GM12878 (cell line): ENCODE measurements at places on chromosomes 13 and 19. TPM values are rescaled to one million over a fixed set of nuclear protein-coding genes. Genes with fewer than 3 reads are reported as not detected.

- no peak for DNase-seq
Measured at GRCh38 chr13:73571376-73571775, 512.6 kb downstream of the KLF5 start.

The PLPPR3 gene
- total RNA-seq: not detected in 2 replicates

The LINGO3 gene
- 0.27 and 0.33 TPM in 2 replicates for total RNA-seq

The C3 gene
- total RNA-seq: 5.9 and 6.7 TPM in 2 replicates

The METTL21C gene
- not detected in 2 replicates for total RNA-seq

DNA sequence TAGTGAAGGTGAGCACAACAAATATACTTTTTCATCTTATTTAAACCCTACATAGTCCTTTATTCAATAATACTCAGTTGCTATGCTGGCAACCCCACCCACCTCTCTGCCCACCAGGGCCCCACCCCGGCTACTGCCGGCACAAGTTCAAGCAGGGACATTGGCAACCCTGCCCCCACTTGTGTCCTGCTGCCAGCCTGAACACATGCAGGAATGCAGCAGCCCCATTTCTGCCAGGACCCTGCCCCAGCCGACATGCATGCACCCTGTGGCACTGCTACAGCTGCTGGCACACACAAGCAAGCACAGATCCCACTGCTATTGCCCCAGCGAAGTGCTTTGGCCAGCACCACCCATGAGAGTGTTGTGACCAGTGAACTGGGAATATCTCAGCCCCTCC lies 289.8 kb downstream of the COG6 start:
- DNase-seq: no peak

The TSSK6 gene
- total RNA-seq: 2.3 and 2.9 TPM in 2 replicates

DNA sequence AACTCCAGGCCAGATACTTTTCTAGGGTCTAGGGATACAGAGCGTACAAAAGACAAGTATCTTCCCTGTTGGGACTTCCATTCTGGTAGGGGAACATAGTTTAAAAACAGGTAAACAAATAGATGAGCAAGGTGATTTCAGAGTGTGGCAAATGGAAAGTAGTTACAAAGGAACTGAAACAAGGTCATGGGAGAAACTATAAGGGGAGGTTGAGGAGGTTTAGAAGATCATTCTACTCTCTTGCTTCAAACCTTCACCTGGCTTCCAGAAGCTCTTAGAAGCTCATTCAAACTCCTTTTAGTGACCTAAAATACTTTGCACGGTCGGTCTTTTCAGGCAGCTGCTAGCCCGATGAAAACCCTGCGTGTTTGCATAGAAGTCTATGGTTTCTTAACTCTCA lies 9.1 kb downstream of the FFAR2 start:
- DNase-seq: peak; percentile 68

DNA sequence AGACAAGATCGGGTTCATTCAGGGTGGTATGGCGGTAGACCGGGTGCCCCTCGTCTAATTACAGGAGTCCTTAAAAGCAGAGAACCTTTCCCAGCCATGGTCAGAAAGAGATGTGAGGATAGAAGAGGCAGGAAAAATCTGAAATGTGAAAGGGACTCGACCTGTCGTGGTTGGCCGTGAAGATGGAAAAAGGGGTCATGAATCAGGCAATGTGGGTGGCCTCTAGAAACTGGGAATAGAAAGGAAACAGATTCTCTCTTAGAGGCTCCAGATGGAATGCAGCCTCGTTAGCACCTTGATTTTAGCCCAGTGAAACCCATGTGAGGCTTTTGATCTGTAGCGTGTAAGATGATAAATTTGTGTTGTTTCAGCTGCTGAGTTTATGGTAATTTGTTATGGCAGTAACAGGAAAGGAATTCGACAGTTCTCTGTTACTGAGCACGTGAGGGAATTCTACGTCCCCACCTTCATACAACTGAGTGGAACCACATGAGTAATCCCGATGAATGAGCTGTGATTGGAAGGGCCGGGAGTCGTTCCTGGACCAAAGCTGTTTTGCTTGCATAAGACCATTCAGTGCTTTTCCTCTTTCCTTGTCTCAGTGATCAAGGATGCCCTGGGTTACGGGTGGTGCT lies 11.0 kb upstream of the CA11 start:
- DNase-seq: no peak

DNA sequence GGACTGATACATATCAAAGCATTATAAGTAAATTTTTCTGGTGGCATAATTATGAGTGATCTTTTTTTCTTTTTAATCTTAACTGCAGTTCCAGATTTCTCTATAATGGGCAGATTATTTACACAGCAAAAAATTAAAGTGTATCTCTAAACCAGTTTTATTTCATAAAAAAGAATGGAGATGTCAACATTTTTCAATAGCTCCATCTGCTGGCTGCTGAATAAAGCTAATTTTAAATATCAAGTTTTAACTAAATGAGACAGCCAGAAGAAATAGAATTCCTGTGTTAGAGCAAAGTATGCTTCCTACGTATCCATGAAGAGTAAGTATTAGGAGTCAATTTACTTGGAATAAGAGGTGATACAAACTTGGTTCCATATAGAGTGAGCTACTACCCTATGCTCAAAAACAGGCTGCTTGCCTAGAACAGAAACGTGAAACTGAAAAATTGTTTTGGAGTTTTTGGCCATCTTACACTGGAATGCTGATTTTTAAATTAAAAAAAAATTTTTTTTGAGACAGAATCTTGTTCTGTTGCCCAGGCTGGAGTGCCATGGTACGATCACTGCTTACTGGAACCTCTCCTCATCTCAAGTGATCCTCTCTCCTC lies 5.0 kb upstream of the PDS5B start:
- DNase-seq: no peak

GRCh38 chr19:51687791-51688670 lies 5.1 kb upstream of the SPACA6 start:
- no peak for DNase-seq

DNA sequence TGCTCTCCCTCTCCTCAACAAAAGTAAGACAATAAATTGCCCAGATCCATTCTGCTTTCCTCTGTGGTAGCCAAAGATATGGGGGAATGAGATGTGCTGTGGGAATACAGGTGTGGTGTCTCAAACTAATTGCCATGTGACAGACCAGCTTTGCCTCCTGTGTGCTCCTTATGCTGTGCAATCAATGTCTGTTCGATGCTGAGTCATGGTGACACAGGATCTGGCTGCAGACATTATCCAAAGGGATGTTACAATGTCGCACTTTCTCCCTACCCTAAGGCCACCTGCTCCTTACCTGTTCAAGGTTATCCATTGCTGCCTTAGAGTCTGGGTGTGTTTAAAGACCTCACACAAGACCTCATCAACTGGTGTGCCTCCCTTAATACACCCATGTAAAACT lies 32.5 kb downstream of the FGF14 start:
- DNase-seq: no peak

DNA sequence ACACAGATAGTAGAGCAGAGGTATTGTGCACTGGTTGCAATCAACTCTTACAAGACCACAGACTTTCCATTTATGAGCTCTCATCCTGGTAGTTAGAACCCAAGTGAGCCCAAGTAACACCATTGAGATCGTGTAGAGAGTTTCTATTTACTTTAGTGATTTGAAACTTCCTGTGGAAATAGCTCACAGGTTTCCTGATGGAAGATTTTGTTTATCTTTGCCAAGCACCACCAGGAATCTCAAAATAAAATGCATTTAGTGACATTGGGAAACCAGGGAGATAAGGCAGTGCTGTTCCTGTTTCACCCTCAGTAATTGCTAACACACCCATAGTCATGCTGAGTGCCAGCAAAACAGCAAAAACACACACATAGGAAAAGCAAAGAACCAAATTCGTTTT lies 102.5 kb downstream of the FLT1 start:
- no peak for DNase-seq

DNA sequence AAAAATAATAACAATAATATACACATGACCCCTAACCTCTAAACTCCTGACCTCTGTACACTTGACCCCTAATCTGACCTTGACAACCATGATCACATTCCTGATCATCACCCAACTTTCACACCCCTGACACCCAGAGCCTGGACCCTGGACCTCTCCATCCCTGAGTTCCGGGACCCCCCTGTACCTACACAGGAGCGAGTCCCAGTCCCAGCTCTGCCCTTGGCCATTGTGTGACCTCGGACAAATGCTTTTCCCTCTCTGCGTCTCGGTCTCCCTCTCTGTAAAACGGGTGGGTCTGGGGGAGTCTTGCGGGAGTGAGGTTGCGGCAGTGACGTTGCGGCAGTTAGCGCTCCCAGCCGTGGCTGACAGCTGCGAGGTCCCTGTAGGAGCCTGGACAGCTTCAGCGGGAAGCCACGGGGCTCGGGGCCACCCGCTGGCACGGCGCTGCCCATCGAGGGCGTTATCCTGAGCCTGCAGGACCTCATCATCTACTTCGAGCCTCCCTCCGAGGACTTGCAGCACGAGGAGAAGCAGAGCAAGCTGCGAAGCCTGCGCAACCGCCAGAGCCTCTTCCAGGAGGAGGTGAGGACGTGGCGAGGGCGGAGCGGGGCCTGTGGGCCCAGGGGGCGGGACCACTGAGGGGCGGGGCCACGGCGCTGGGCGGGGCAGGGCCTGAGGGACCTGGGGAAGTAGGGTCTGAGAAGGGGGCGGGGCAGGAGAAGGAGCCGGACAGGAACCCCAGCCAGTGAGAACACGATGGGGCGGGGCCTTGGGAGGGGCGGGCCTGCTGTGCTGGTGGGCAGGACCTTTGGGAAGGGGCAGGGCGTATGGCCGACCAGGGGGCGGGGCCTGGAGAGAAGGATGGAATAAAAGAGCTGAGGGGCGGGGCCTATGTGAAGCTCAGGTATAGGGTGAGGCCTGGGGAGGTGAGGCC lies 19.2 kb downstream of the RYR1 start:
- no peak for DNase-seq

GRCh38 chr19:41350735-41351338 lies 2.9 kb downstream of the TGFB1 start:
- no peak for DNase-seq

The SRRM5 gene
- total RNA-seq: 0.08 and 0.19 TPM in 2 replicates

The KLHL1 gene
- total RNA-seq: 0.05 and 0.08 TPM in 2 replicates

- DNase-seq: no peak
Measured at GRCh38 chr13:109867766-109868165, 81.4 kb upstream of the IRS2 start.

The PLIN4 gene
- 0.08 and 0.10 TPM in 2 replicates for total RNA-seq

- DNase-seq: no peak
Measured at GRCh38 chr13:39599842-39600241, 3.2 kb downstream of the LHFPL6 start.

DNA sequence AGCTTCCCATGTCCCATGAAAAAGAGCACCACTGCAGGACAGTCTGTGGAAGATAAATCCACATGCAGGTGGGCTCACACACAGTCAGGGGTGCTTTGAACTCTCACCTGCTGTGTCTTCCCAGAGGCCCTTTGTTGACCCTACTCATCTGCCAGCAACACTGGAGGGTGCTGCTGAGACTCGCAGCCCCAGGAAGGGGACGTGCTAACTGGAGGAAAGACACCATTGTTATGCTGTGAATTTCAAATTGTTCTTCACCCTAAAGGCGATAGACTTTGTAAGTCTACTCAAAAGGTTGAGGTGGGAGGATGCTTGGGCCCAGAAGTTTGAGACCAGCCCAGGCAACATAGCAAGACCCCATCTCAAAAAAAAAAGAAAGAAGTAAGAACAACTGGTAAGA lies 107.3 kb upstream of the SERP2 start:
- no peak for DNase-seq

The USF2 gene
- 131 and 143 TPM in 2 replicates for total RNA-seq

The ZSCAN4 gene
- total RNA-seq: not detected in 2 replicates

The MYDGF gene
- total RNA-seq: 57.4 and 64.7 TPM in 2 replicates

The IZUMO2 gene
- not detected in 2 replicates for total RNA-seq
